ENCODE measurements at places on chromosomes 5 and 9.

GRCh38 chr5:131381777-131382176 is 117.9 kb downstream of the CDC42SE2 start:
- no peak for DNase-seq

GRCh38 chr5:126965061-126965475 is 65.3 kb downstream of the MARCHF3 start:
- no peak for DNase-seq

DNA sequence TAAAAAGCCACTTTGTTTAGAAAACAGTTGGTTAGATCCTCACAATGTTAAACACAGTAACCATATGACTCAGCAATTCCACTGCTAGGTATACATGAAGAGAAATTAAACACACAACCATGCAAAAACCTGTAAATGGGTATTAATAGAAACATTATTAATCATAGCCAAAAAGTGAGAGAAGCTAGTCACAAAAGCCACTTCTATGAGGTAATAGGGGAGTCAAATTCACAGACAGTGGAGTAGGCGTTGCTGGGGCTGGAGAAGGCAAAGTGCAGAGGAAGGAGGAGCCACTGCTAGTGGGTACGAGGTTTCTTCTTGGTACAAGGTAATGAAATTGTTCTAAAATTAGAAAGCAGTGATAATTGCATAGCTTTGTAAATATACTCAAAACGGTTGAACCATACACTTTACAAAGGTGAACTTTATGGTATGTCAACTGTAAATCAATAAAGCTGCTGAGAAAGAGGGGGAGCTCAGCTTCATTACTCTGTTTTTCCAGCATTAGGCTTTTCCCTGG is 364.4 kb downstream of the GADD45G start:
- DNase-seq = peak; percentile 36

GRCh38 chr9:74942801-74943200 is 9.9 kb downstream of the C9orf40 start:
- DNase-seq = peak; percentile 31

- DNase-seq = no peak
Measured at GRCh38 chr9:28121366-28121765, 548.1 kb upstream of the C9orf72 start.

GRCh38 chr9:86062845-86063693 is 36.3 kb downstream of the GOLM1 start:
- DNase-seq = no peak

DNA sequence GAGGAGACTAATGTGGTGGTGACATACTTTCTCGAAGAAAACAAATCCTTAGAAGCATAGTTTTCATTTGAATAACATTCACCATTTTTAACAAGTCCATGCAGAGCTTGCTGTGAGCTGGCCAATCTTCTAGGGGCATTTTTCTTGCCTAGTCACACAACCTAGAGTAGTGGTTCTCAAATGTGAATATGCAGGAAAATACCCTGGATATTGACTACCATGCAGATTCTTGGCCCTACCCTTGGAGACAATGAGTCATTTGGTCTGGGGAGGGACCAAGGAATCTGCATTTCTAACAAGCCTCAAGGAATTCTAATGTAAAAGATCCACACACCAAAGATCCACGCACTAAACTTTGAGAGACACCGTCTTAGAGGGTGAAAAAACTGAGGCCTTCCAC is 23.5 kb downstream of the GDNF start:
- DNase-seq = no peak

GRCh38 chr9:82679472-82679871 is 383.5 kb downstream of the RASEF start:
- no peak for DNase-seq

Measured in T-helper 2 cell treated with Interferon-gamma antibody and Interleukin-4, amounts not matched to agents 5 μg/mL and 100 μg/mL, for 36 hours (primary cell).